ENCODE measurements at places on chromosomes 2 and 18. TPM values are rescaled to one million over a fixed set of nuclear protein-coding genes. Genes with fewer than 3 reads are reported as not detected.

SLC19A3 gene
- total RNA-seq = not detected

LIPG gene
- total RNA-seq = 2.6 TPM

CNRIP1 gene
- total RNA-seq = not detected

ZNF521 gene
- 0.10 TPM for total RNA-seq

DNA sequence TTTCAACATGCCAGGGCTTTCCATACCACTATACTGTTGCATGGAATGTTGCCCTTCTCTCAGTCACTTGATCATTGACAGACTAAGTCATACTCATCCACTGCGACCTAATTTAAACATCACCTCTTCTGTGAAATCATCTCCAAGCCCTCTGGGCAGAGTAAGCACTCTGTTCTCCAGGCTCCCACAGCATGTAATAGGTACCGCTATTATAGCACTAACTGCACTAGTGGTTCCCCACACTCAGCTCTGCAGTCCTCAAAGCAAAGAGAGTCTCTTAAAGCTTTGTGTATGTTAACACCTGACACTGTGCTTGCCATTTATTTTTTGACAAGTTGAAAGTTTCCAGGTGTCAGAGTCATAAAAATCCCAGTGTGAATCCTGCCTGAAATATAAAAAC is 947.2 kb downstream of the ERBB4 start:
- no peak for DNase-seq
- no peak overlapping the region for H3K27ac ChIP-seq
- no peaks in the 10 kb centered on the region for H3K27me3 ChIP-seq

DNA sequence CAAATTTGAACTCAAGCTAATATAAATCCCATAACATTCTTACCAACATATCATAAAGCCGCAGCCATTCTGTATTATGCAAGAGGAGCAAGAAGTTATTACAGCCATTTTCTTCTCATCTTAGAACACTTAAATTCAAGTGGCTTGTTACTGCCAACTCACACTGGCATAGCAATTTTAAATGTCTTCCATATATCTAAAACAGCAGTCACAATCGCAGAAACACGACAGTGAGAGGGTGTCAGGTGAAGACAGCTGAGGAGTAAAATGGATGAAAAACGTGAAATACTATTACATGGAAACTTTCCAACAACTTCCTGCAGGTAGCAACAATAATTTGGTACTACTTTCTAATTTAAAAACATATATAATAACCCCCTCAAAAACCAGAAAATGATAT is 17.9 kb downstream of the PPP3R1 start:
- H3K36me3 ChIP-seq = no peaks in the 10 kb centered on the region
- H3K27ac ChIP-seq = no peak overlapping the region
- H3K4me1 ChIP-seq = no peaks in the 10 kb centered on the region

DNA sequence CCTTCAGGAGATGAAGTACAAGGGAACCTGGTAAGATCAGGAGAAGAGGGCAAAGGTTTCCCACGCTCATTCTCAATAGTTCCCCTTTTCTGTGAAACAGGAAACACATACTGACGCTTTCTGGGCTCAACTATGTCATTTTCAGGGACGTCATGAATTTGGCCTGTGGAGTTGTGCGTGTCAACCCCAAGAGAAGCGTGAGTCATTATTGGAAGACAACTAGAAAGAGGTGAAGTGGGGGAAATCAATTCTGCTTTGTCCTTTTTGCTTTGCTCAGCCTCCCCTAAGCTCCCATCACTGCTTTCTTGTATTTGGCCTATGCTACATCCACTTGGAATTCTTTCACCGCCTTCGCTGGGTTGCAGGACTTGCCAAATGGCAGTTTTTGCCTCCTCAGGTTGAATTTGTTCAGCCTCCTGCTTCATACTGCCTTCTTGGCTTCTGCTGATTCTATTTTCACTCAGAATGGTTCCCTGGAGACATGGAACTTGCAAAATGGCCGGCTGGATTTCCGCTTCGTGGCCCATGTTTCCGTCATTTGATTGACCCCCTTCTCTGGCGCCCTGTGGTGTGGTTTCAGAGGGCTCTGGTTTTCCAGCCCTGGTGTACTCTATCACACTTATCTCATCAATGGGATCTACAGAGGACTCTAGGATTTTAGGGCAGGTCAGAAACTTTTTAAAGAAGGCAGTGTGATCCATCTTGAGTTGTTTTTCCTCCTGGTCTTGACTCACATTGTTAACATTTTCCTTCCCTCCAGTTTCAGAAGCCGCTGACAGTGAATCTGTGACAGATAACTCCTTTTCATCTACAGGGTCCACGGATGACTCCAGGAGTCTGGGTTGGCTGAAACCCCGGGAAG is 93.3 kb downstream of the ALPK2 start:
- peaks cover 22% of the 10 kb centered on the region for H3K4me1 ChIP-seq
- DNase-seq = no peak
- H3K4me3 ChIP-seq = no peak overlapping the region
- no peak overlapping the region for H3K27ac ChIP-seq
- H3K36me3 ChIP-seq = no peaks in the 10 kb centered on the region
- no peaks in the 10 kb centered on the region for H3K27me3 ChIP-seq

DNA sequence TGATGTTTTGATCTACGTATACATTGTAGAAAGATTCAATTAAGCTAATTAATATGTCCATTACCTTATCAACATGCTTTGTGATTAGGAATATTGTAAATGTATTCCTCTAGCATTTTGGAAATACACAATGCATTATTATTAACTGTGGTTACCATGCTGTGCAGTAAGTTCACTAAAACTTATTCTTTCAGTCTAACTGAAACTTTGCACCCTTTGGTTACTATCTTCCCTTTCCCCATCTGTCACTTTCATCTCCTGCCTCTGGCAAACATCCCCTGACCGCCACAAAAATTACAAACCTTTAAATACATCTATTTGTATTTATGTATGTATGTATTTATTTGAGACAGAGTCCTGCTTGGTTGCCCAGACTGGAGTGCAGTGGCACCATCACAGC is 388.0 kb downstream of the NYAP2 start:
- no peaks in the 10 kb centered on the region for H3K27me3 ChIP-seq
- DNase-seq = no peak
- H3K27ac ChIP-seq = no peak overlapping the region
- H3K4me1 ChIP-seq = no peaks in the 10 kb centered on the region
- no peaks in the 10 kb centered on the region for H3K36me3 ChIP-seq

DNA sequence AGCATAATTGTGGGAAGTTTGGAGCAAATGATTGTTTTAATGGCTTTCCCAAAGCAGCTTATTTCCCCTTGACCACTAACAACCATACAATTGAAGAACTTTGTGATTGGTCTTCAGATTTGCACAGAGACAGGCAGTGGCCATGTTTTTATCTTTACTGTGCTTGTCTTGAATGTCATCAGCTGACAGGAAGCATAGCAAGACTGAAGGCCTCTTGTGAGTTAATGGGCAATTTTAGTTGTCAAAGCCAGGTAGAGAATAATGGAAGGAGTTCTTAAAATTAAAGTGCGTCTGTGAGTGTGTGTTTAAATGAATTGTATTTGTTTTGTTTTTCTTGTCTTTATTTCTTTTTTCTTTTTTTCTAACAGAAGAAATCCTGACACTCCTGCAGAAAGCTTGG is 809.9 kb downstream of the TSN start:
- no peak overlapping the region for H3K27ac ChIP-seq
- H3K27me3 ChIP-seq = no peaks in the 10 kb centered on the region
- H3K4me3 ChIP-seq = no peak overlapping the region
- DNase-seq = no peak

GRCh38 chr2:55302241-55302640 is 33.2 kb upstream of the MTIF2 start:
- no peaks in the 10 kb centered on the region for H3K36me3 ChIP-seq
- no peaks in the 10 kb centered on the region for H3K27me3 ChIP-seq
- H3K4me1 ChIP-seq = no peaks in the 10 kb centered on the region
- H3K27ac ChIP-seq = no peak overlapping the region

Data from HCT116 (cell line).